ENCODE measurements at places on chromosomes 1 and 21.

DNA sequence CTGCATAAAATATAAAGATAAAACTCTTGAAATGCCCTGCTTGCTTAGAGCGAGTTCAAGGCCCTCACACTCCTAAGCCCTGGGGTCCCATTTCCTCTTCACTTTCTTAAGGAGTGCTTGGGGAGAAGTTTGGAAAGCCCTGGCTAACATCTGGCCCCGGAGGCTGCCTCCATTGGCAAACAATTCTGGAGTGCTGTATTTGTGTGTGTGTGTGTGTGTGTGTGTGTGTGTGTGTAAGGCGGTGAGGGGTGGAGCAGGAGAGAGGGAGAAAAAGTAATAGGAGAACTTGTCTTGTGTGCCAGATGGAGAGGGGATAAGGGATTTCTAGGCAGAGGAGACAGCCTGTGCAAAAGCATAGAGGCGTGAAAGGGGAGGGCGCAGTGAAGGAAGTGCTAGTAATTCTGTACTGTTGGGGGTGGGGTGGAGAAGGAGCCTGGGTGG is 578 bp upstream of the TRIM62 start:
- DNase-seq: no peak

DNA sequence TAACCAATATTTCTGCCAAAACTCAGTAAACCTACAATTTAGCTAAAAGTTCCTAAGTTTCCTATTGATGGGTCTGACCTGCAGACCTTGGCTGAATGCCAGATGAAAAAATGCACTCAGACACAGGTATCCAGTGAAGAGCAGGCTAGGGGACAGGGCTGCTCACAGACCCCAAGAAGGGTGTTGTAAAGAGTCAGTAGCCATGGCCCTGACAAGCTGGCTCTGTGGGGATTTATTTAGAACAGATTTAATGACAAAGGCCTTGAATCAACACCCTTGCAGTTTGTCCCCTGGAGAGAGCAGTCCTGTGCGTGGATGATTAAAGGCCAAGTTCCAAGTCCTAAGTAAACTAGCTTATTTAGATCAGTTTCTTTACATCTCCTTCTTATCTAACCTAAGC is 1243.2 kb upstream of the ADGRL4 start:
- DNase-seq: no peak

GRCh38 chr1:164586591-164586990 is 27.6 kb downstream of the PBX1 start:
- DNase-seq: no peak

GRCh38 chr21:17554679-17555465 is 42.0 kb downstream of the CXADR start:
- DNase-seq: no peak

DNA sequence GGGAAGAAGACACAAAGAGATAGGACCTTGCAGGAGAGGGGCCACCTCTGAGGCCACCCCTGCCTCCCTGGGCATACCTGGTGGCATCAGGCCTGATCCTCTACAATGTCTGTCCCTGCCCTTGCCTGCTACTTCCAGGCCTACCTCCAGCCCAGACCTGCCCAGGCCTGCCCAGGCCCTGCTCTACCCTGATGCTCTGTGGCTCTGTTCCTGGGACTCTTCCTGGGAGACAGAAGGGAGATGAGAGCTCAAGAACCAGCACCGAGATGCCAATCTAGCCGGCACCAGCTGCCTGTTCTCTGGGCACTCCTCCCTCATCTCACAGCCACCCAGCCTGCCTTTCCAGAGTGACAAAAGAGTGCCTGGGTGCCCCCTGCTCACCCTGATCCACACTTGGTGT is 2.7 kb downstream of the CELF3 start:
- DNase-seq: no peak

DNA sequence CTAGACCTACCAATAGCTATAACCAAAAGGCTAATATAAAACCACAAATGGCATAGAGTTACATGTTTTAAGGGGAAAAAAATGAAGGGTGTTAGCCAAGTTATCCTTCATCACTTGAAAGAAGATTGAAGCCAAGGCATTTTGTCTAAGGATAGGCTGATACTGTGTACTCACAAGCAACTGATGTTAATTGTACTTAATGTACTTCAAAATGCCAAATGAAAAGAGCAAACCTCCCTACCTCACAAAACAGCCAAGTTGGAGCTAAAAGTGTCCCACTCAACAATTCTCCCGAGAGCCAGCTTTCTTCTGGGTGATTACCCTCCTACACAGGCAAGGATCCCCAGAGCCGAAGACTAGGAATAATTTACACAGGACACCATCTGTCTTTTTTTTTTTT is 4.4 kb upstream of the IGSF3 start:
- no peak for DNase-seq

DNA sequence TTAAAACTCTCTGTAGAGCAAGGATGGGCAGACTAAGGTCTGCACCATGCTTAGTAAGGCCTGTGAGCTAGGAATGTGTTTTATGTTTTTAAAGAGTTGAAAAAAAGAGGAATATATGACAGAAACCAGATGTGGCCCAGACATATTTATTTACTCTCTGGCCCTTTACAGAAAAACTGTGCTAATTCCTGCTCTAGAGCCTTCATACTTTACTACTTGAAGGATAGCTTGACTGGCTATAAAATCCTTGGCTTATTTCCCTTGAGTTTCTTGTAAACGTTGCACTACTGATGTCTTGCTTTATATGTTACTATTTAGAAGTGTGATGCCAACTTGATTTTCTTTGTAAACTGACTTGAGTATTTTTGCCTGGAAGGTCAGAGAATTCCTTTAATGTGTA is 33.5 kb downstream of the CTBS start:
- DNase-seq: no peak

DNA sequence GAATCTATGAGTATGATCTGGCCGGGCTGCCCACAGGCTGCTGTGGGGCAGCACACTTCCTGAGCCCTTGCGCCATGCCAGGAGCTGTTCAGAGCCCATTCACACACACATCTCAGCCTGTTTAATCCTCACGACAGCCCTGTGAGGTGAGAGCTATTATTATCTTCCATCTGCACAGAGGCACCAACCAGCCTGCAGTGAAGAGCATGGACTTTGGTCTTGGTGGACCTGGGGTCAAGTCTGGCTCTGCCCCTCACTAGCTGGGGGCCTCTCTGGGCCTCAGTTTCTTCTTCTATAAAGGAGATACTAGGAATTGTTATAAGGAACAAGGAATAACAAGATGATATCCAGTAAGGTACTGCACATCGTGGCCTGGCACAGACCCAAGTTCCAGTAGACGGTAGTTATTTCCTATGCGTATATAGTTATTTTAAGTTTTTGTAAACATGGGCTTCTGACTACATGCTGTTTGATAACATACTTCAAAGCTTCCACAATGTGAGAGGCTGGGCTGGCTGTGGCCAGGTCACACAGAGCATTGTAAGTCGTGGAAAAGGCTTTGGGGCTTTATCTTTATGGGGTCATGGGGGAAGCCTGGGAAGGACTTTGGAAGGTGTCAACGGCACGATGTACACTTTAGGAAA is 3.4 kb upstream of the PADI2 start:
- no peak for DNase-seq

DNA sequence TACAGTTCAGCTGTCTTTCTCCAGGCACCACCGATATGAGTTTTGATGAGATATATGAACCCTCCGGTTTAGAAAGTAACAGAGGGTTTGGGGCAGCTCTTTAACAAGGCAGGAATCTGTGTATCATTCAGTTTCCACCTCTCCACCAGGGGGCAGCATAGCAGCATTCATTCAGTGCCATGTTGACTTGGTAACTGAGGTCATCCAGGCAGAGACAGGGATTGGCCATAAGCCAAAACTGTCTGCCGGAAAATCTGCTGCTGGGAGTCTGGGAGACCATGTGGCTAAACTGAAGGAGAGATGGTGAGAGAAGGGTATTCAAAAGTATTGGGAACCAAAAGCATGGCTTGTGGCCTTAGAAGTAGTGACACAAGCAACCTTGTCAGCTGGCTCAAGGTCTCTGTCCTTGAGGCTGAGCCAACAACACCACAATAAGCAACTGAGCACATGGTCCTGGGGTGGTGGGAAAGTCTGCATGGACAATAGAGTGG is 98.5 kb downstream of the LMX1A start:
- peak; percentile 70 for DNase-seq

- DNase-seq: no peak
Observed at GRCh38 chr1:24888061-24888970, 41.8 kb downstream of the RUNX3 start.

- no peak for DNase-seq
Observed at GRCh38 chr1:58919959-58920321, 136.1 kb upstream of the JUN start.

- no peak for DNase-seq
Observed at GRCh38 chr1:200699871-200700270, 30.2 kb upstream of the DDX59 start.

GRCh38 chr1:59232216-59232615 is 64.7 kb upstream of the FGGY start:
- no peak for DNase-seq

DNA sequence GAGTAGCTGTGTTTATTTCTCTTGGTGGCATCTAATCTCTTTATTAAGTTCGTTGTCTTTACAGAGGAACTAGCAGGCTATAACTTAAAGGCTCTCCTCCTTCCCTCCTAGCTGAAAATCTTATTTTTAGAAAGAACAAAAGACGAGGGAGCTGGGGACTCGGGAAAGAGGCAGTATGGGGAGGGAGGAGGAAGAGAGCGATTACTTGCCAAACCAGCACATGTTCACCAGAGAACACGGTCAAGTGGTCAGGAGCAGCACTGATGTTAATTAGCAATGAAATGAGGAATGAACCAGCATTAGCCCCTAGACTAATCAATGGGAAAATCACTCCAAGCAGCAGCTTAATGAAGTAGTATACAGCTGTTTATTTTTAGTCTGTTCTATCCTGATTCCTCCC is 171.3 kb upstream of the ESRRG start:
- no peak for DNase-seq

DNA sequence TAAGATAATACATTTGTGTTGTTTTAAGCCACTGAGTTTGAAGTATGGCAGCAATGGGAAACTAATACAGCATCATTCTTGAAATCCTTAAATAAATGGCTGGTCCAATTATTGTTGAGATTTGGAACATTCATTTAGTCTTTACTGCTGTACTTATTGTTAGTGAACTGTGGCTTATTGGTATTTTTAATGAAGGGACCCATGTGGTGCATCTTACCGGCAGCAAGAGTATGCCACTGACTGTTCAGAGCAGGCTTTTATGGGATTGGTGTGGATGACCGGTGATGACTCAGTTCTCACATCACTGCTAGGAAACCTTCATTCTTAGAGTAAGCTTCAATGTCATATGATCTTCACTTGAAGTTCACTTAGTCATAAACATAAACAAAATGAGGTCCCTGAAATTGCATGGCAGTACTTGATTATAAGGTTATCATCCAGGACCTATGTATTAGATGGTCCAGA is 31.5 kb downstream of the PRKAA2 start:
- no peak for DNase-seq

DNA sequence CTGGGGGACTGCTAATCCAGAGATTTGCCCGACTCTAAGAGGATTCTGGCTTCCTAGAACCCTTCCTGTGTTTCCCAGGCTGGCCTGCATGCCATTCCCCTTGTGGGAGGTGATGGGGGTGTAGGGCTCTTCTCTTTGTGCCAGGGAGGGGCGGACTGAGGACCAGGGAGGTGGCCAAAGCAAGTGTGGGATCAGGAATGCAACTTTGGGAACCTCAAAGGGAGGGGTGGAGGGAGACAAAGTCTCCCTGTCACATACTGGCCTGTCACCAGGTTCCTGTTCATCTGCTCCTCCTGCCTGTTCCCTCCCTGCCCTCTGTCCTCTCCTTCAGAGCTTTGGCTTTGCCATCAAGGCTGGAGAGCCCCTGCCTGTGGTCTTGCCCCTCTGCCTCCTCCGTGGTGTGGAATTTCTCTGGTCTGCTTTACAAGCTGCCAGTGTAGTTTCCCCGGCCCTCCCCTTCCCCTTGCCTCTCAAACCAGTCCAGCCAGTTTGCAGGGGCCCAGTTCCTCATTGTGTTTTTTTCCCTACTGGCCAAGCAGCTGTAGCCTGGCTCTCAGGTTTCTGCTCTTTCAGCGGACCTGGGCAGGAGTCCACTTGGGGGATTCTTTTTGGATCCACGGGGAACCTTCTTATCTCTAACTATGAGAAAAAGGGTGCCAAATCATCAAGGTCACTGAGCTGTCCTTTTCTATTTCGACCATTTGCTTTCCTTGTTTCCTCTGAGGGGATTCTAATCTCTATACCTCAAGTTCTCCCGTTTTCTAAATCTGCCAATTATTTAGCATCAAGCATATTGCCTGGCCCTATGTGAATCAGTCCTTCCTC is 1.8 kb downstream of the CGN start:
- DNase-seq: no peak

GRCh38 chr21:45322231-45322959 is 34.7 kb upstream of the POFUT2 start:
- DNase-seq: no peak

- DNase-seq: no peak
Observed at GRCh38 chr1:114000406-114000805, 21.1 kb downstream of the OLFML3 start.

DNA sequence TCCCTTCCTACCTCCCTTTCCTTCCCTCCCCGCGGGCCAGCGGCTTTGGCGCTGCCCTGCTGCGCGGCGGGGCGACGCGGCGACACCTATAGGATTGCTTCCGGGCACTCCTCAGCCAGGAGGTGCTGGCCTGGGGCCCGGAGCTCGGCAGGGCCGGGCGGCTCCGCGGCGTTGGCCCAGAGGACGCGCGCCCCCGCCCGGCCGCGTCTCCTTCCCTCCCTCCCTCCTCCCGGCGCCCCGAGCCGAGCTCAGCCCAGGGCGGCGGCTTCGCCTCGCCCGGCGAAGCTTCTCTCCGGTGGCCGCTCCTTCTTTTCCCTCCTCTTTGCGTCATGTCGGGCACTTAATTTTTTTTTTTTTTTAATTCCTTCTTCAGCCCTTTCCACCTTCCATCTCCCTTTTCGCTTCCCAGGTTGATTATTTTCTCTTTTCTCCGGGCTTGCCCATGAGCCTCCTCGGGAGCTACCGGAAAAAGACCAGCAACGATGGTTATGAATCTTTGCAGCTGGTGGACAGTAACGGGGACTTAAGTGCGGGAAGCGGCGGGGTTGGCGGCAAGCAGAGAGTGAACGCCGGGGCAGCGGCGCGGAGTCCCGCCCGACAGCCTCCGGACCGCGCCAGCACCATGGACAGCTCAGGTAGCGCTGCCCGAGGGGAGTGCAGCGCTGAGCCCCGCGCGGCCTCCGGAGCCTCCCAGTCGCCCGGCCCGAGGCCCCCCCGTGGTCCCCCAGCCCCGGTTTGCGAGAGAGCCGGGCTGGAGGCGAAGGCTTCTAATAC is at the start of gene DNAJC6:
TSS of gene DNAJC6 (plus strand) at position 240 of the 774 bp plus-strand sequence. CDS start at position 443, 203 bp downstream.
- peak; percentile 61 for DNase-seq

DNA sequence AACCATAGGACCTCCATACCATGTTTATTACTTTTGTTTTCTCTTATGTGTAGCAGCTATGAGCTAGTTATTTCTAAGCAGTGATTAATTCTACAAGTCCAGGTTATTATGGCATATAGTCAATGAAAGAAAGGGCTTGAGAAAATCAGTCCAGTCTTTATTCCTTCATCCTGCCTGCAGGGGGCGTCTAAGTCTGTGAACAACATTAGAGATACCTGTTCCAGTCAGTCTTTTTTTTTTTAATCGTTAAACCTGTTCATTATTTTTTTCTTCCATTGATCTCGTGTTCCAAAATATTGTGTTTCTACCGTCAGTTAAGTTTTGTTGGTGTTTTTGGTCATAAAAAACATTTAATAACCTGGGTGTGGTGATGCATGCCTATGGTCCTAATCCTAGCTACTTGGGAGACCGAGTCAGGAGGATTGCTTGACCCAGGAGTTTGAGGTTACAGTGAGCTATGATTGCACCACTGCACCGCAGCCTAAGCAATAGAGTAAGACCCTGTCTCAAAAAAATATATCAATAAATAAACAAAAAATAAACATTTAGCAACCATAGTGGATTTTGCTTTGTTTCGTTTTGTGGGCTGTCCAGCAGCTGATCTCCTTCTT is 29.4 kb upstream of the CD2 start:
- peak; percentile 84 for DNase-seq

- DNase-seq: no peak
Observed at GRCh38 chr1:24959623-24959975, 29.5 kb upstream of the RUNX3 start.

All from activated CD4-positive, alpha-beta T cell treated with anti-CD3 and anti-CD28 coated beads, Interleukin-10, Interleukin-2, amounts not matched to agents 100 ng/mL and 50 ng/mL, durations not matched to agents 16 hours and 8 hours (primary cell).